Activated CD8-positive, alpha-beta memory T cell treated with anti-CD3 and anti-CD28 coated beads for 1 hour (primary cell): ENCODE measurements at places on chromosomes 4 and X.

- DNase-seq = no peak
These were observed 121.0 kb upstream of the DIAPH2 start for GRCh38 chrX:96563646-96564045.

DNA sequence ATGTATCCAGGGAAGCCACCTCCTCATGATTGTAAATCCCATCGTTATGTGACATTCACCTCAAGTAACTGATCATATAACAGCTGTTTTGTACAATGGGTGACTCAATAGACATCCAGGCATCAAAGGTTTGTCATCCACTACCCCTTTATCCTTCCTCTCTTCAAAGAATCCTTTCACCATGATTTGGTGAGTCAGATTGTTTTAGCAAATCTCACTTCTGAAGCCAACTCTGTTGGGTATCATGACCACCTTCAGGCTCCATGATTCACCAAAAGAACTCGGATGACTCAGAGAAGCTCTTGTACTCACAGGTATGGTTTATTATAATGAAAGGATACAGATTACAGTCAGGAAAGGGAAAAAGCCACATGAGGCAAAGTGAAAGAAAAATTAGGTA is 132.1 kb downstream of the PWWP3B start:
- no peak for DNase-seq

DNA sequence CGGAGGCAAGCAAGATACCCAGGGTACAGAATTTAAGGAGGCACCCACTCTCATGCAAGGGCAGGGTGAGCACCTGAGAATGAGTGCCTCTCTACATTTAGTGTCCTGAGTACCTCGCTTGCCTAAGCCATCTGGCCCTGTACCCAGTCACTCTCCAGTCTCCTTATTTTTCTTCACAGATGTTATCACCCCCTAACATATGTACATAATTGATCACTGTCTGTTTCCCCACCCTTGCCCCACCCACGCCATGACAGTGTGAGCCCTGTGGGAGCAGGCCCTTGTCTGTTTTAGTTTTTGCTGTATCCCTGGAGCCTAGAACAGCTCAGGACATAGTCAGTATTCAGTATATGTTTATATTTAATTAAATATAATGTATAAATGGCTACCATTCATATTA is 113.6 kb downstream of the SPRY1 start:
- no peak for DNase-seq

GRCh38 chr4:52376132-52376704 is 282.9 kb downstream of the USP46 start:
- no peak for DNase-seq

- no peak for DNase-seq
These were observed 574 bp upstream of the CFAP97 start for GRCh38 chr4:185204238-185204910.

DNA sequence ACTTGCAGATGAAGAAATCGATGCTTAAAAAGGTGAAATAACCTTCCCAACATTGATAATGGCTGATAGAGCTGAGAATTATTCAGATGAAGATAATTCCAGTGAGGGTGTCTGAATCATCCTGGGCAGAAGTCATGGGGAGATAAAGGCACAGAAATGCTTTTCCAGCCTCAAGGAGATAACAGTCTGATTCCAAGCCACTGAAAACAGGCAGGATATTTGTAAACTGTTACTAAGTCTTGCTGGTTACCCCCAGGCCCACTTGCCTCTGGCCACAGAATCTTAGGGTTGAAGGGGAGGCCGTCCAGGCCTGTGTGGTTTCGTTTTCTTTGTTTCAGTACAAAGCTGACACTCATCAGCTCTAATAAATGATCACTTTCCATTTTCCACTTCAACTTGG is 158.5 kb downstream of the SH3KBP1 start:
- no peak for DNase-seq

DNA sequence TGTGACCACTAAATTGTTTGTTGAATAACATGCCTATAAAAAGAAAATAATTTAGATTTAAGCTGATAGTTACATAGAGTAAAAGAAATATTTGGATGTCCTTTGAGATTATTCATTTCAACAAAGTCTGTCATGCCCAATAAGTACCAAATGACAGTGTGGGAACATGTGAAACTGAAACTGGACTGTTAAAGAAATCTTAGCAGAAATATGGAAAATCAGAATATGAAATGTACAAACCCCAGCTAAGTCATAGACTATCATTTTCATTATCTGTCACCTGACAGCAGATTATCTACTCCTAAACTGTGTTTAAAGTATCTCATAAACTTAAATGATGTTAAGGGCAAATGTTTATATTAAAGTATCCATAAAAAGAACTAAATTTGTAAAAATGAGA is 437.8 kb upstream of the FAM241A start:
- DNase-seq = no peak

GRCh38 chr4:22003878-22004277 is 55.3 kb upstream of the KCNIP4 start:
- DNase-seq = no peak

DNA sequence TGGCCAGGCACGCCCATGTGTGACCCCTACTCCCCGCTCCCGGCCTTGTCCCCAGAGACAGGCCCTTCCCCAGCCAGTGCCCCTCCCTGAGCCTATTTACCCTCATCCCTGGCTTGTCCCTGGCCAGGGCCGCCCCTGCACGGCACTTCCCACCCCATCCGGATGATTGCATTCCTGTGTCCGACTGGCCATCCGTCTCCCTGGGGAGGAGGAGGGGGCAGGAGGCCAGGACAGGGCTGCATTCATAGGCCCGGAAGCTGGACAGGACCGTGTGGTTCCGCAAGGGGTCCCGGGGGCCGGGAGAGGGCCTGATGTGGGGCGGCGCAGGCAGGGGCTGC is 22.8 kb downstream of the CTBP1 start:
- no peak for DNase-seq
